ENCODE measurements at places on chromosomes 4 and X. TPM values are rescaled to one million over a fixed set of nuclear protein-coding genes. Genes with fewer than 3 reads are reported as not detected.

GRCh38 chr4:177283167-177283566, 26.5 kb upstream of the NEIL3 start:
- no peaks in the 10 kb centered on the region for H3K4me1 ChIP-seq
- H3K27me3 ChIP-seq, result no peaks in the 10 kb centered on the region
- H3K27ac ChIP-seq, result no peak overlapping the region
- no peaks in the 10 kb centered on the region for H3K36me3 ChIP-seq

DNA sequence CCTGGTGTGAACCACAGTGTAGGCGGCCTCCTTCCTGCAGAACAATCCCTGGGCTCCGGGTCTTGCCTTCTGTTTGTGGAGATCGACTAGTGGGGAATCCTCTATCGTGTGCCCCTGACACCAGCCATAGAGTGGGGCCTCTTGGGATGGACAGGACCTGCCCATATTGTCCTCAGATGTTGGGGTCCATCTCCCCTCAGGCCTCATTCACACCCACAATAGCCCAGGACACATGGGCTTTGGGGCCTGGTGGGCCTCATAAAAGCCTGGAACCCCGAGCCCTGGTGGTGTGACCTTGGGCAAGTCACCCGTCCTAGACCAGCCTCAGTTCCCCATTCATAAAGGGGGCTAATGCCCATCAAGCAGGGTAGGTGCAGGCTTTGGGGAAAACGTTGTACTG, 13.2 kb upstream of the GAGE10 start:
- H3K4me3 ChIP-seq, result no peak overlapping the region
- DNase-seq, result no peak
- H3K36me3 ChIP-seq, result peaks cover 6% of the 10 kb centered on the region
- peaks cover 34% of the 10 kb centered on the region for H3K4me1 ChIP-seq

HSFX2 gene
- 0.53 TPM for total RNA-seq

DNA sequence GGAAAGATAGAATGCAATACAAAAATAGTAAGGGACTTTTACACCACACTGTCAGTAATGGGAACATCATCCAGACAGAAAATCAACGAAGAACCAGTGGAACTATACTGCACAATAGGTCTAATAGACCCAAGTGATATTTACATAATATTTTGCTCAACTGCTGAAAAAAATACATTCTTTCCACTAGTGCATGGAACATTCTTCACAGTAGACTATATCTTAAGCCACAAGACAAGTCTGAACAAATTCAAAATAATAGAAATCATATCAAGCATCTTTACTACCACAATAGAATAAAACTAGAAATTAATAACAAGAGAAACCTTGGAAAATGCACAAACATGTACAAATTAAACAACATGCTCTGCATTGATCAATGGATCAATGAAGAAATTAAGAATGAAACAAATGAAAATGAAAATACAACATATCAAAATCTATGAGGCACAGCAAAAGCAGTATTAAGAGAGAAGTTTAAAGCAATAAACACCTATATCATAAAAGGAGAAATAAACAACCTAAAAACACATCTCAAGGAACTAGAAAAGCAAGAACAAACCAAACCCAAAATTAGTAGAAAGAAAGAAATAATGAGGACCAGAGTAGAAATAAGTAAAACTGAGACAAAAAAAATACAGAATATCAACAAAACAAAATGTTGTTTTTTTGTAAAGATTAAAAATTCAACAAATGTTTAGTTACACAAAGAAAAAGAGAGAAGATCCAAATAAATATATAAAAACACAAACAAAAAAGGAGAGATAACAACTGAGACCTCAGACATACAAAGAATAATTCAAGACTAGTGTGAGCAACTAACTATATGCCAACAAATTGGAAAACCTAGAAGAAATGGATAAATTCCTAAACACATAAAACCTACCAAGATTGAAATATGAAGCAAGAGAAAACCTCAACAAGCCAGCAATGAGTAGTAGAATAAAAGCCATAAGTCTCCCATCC, 51.5 kb upstream of the ANTXR2 start:
- H3K4me1 ChIP-seq, result peaks cover 63% of the 10 kb centered on the region
- H3K36me3 ChIP-seq, result peaks cover 35% of the 10 kb centered on the region
- H3K27ac ChIP-seq, result peak overlapping the region; percentile 95

DNA sequence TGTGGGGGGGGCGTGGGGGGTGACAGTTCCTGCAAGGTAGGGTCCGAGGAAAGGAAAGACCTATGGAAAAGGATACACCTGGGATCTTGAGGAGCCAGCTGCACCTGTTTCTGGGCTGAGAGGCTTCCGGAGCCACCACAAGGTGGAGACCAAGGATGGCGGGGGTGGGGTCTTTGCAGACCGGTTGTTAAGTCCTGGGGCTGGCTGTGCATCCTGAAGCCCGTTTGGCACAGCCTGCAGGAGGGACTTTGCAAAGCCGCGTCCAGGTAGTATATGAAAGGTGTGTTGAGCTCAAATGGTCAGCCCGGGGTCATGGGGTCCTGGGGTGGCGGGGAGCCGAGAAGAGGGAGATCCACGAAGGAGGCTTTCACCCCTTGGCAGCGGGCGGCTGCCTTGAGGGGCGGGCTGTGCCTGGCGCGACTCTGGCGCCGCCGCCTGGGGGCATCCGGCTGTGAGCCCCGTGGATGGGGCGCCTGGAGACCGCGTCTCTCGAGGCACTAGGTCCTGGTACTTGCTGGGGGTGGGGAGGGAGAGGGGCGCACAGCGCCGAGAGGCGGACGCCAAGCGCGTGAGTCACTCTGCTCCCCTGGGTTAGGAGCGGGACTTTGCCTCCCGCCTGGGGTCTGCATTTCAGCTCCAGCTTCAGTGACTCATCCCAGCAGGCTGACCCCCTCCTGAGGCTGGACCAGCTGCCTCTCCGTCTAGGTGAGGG, 58.2 kb upstream of the DYNLT3 start:
- no peaks in the 10 kb centered on the region for H3K36me3 ChIP-seq
- H3K4me1 ChIP-seq, result peaks cover 3% of the 10 kb centered on the region
- H3K27me3 ChIP-seq, result peaks cover 29% of the 10 kb centered on the region
- DNase-seq, result peak; percentile 40

DNA sequence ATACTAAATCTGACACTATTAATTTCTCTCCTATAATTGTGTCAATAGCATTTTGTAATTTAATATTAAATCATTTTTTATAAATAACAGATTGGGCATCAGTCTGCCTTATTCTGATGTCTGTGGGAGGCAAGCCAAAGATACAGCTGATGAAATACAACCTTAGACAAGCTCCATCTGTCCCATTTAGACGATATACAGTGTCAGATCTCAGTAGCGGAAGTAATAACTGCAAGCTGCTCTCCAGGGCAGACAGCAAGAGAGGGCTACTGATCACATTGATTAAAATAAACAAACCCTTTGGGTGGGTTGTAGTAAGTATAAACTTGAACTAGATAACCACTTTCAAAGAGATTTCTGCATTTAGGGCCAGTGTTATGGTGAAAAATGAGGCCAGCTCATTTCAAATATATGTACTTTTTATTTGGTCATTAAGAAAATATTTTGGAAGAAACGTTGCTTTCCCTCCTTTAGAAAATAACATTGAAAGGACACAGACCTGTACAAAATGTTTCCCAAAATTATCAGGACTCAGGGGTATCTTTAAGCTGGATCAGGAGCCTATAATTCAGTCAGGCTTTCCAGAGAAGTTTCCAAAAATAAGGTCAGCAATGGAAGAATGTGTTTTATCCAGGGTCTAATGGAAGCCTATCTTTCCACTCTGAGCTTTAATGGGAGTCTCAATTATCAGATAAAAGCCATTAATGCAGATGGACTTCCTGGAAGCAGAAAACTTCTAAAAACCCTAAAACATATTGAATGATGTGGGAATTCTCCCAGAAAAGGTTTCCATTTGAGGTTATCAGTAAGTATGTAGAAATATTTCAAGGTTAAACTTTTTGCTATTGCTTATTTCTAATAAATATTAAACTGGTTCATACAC, 1028.8 kb upstream of the IGFBP7 start:
- no peaks in the 10 kb centered on the region for H3K36me3 ChIP-seq
- H3K27me3 ChIP-seq, result no peaks in the 10 kb centered on the region
- DNase-seq, result no peak
- no peaks in the 10 kb centered on the region for H3K4me1 ChIP-seq
- H3K4me3 ChIP-seq, result no peak overlapping the region
- H3K27ac ChIP-seq, result no peak overlapping the region

GRCh38 chrX:16202943-16203342, 35.7 kb downstream of the MAGEB17 start:
- H3K36me3 ChIP-seq, result no peaks in the 10 kb centered on the region
- H3K4me1 ChIP-seq, result no peaks in the 10 kb centered on the region
- H3K27ac ChIP-seq, result no peak overlapping the region
- H3K4me3 ChIP-seq, result no peak overlapping the region
- no peak for DNase-seq

DNA sequence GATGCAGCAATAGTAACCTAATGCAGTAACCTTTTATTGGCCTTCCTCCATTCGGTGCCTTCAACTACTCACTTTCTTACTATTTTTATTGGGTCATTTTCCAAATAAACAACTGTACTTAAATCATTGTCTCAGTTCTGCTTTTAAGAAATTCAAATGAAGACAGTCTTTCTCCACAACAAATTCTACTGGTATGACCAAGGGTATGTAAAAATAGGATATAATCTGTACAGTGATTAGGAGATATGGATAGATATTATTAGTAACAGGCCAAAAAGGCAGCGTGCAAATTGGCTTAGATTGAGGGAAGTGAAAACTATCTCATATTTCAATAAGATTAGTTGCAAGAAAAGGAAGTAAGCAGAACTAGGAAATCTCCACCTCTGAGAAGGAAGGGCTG, 177.4 kb upstream of the PPP1R2C start:
- peaks cover 26% of the 10 kb centered on the region for H3K36me3 ChIP-seq
- H3K4me1 ChIP-seq, result peaks cover 28% of the 10 kb centered on the region
- peak overlapping the region; percentile 73 for H3K27ac ChIP-seq
- no peak for DNase-seq
- no peaks in the 10 kb centered on the region for H3K27me3 ChIP-seq

ART3 gene
- total RNA-seq, result not detected

DNA sequence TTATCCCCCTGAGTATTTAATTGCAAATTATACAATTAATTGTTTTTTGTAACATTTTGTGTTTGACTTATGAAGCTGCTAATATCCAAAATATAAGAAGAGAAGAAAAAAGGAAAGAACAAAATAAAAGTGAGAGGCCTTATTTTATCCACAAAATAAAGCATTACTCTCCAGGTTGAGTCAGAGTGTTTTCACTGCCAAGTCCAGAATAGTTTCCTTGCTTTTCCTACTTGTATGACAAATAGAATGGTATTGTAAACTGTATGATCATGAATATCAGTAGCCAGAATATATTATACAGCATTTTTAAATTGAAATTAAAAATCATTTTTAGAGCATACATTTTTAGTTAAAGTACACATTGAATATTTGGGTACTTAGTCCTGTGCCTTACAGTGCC, 237.8 kb downstream of the NDST4 start:
- no peaks in the 10 kb centered on the region for H3K27me3 ChIP-seq
- no peaks in the 10 kb centered on the region for H3K4me1 ChIP-seq
- no peak overlapping the region for H3K27ac ChIP-seq
- no peak for DNase-seq
- H3K36me3 ChIP-seq, result no peaks in the 10 kb centered on the region

GRCh38 chrX:46967547-46967946, 55.3 kb downstream of the JADE3 start:
- H3K36me3 ChIP-seq, result no peaks in the 10 kb centered on the region
- H3K27me3 ChIP-seq, result no peaks in the 10 kb centered on the region
- H3K4me3 ChIP-seq, result no peak overlapping the region
- H3K27ac ChIP-seq, result no peak overlapping the region
- DNase-seq, result peak; percentile 45
- H3K4me1 ChIP-seq, result peaks cover 23% of the 10 kb centered on the region

MAML3 gene
- 4.3 TPM for total RNA-seq

DNA sequence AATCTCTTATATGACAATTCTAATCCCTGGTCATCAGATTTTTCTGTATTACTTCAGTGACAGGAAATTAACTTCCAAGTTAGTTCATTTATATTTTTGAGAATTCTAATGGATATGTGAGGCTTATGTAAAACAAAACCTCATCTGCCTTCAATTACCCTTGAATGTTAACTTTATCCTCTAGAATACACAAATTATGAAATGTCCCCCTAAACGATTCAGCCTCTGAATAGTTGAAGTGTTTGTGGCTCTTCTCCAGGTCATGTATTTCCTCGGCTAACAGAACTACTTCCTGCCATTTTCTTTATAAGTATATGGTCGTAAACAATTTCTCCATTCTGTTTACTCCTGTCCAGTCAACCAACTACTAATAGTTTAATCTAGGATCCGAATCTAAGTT, 401.3 kb downstream of the PCDH10 start:
- H3K36me3 ChIP-seq, result no peaks in the 10 kb centered on the region
- no peaks in the 10 kb centered on the region for H3K4me1 ChIP-seq
- DNase-seq, result no peak
- no peaks in the 10 kb centered on the region for H3K27me3 ChIP-seq
- no peak overlapping the region for H3K4me3 ChIP-seq

GRCh38 chr4:62881901-62882300, 1527.3 kb downstream of the TECRL start:
- H3K4me1 ChIP-seq, result no peaks in the 10 kb centered on the region
- no peaks in the 10 kb centered on the region for H3K27me3 ChIP-seq
- no peaks in the 10 kb centered on the region for H3K36me3 ChIP-seq
- no peak overlapping the region for H3K27ac ChIP-seq
- DNase-seq, result no peak

- peaks cover 33% of the 10 kb centered on the region for H3K4me1 ChIP-seq
- no peak overlapping the region for H3K4me3 ChIP-seq
- H3K27ac ChIP-seq, result no peak overlapping the region
- DNase-seq, result no peak
- H3K27me3 ChIP-seq, result peaks cover 2% of the 10 kb centered on the region
These were observed 8.1 kb downstream of the RPL9 start for GRCh38 chr4:39450618-39451017.

GRCh38 chrX:46750889-46751288, 8.0 kb downstream of the SLC9A7 start:
- DNase-seq, result no peak
- peaks cover 7% of the 10 kb centered on the region for H3K36me3 ChIP-seq
- no peaks in the 10 kb centered on the region for H3K27me3 ChIP-seq
- H3K4me1 ChIP-seq, result peaks cover 22% of the 10 kb centered on the region
- H3K27ac ChIP-seq, result no peak overlapping the region

- H3K36me3 ChIP-seq, result peaks cover 43% of the 10 kb centered on the region
- no peaks in the 10 kb centered on the region for H3K27me3 ChIP-seq
- H3K4me1 ChIP-seq, result peaks cover 25% of the 10 kb centered on the region
- DNase-seq, result no peak
These were observed 87.3 kb downstream of the GPR143 start for GRCh38 chrX:9678215-9678965.

- H3K4me1 ChIP-seq, result no peaks in the 10 kb centered on the region
- no peaks in the 10 kb centered on the region for H3K27me3 ChIP-seq
- H3K36me3 ChIP-seq, result no peaks in the 10 kb centered on the region
- DNase-seq, result no peak
- H3K4me3 ChIP-seq, result no peak overlapping the region
- no peak overlapping the region for H3K27ac ChIP-seq
These were observed 130.5 kb upstream of the SLITRK2 start for GRCh38 chrX:145687146-145687545.

- DNase-seq, result no peak
- peaks cover 25% of the 10 kb centered on the region for H3K4me1 ChIP-seq
- no peaks in the 10 kb centered on the region for H3K27me3 ChIP-seq
- no peak overlapping the region for H3K4me3 ChIP-seq
These were observed 75.0 kb downstream of the AFAP1 start for GRCh38 chr4:7864685-7865084.

MGAT4D gene
- not detected for total RNA-seq

- no peak overlapping the region for H3K4me3 ChIP-seq
- no peaks in the 10 kb centered on the region for H3K4me1 ChIP-seq
- no peaks in the 10 kb centered on the region for H3K36me3 ChIP-seq
- H3K27me3 ChIP-seq, result no peaks in the 10 kb centered on the region
- H3K27ac ChIP-seq, result no peak overlapping the region
These were observed 294.3 kb upstream of the BOD1L1 start for GRCh38 chr4:13921805-13922204.
